ENCODE measurements at places on chromosomes 11 and 22. TPM values are rescaled to one million over a fixed set of nuclear protein-coding genes. Genes with fewer than 3 reads are reported as not detected.
A peak's percentile ranks its signal among the peaks of the same experiment; 100 is the strongest.

DNA sequence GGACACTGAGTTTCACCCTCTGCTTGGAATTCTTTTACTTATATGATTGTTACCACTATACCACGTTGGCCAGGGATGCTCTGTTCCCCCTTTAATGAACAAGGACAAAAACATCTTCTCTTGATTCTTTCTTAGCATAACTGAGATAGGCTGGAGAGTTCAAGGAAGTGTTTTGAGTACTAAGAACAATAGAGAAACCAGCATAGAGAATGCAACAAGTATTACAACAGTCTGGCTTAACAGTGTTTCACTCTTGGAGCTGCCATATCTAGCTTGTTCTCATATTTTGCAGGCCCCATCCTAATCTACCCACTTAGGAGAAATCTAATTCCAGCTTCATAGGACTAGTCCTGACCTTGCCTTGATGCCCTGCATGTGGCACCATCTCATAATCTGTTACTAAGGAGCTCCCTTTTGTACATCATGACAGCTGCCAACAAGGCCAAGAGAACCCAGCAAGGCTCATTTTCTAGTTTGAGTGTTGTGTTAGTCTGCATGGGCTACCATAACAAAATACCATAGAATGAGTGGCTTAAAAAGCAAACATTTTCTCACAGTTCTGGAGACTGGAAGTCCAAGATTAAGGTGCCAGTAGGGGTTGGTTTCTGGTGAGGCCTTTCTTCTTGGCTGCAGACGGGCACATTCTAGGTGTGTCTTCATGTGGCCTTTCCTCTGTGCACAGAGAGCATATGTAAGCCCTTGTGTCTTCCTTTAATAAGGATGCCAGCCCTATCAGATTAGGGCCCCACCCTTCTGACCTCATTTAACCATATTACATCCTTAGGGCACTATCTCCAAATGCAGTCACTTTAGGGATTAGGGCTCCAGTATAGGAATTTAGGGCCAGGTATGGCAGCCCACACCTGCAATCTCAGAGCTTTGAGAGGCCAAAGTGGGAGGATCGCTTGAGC lies 37.8 kb downstream of the PACS1 start:
- DNase-seq = no peak

The FAM180B gene
- polyA plus RNA-seq = not detected

The TMEM191C gene
- polyA plus RNA-seq = 3.0 TPM

- no peak for DNase-seq
These were observed 5.0 kb downstream of the PRDM11 start for GRCh38 chr11:45151362-45151982.

The KCNJ5 gene
- polyA plus RNA-seq = 0.10 TPM

GRCh38 chr22:46107089-46107664 lies 43.1 kb upstream of the PPARA start:
- DNase-seq = peak; percentile 58

GRCh38 chr11:47469361-47470179 lies 20.6 kb upstream of the RAPSN start:
- no peak for DNase-seq

The PLCB3 gene
- polyA plus RNA-seq = 191 TPM

- no peak for DNase-seq
These were observed 11.9 kb downstream of the TMEM41B start for GRCh38 chr11:9302448-9302847.

The HTR3B gene
- not detected for polyA plus RNA-seq

DNA sequence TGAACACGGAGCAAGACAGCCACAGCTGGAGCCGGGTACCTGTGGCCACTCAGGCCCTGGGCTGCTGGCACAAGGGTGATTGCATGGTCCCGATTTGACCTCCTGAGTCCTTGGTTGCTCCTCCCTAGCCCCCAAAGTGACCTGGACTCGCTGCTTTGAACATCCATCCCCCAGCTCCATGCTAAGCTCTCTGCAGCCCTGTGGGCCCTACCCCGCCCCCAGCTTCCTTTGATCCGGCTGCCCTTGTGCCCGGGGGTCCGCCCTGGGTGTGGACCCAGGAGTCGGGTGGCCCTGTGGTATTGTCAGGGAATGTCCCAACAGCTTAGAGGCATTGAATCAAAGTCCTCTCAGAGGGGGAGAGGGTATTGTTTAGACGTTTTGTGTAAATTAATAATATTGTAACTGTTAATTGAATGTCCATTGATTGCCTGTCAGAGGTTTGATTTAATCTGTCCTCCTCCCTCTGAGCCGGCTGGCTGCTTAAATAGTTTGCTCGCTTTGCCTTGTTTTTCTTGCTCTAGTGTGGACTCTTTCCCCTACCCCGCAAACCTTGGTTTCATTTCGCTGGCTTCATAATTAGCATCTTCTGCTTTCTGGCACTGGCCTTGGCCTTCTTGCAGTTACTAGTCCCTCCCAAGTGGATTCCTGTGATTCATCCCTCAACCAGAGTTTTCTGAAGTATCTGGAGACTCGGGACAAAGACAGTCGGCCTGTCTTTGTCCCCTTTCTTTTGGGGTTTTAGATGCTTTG lies 20.7 kb downstream of the GRIK4 start:
- peak; percentile 19 for DNase-seq

GRCh38 chr11:33025339-33025722 lies 9.7 kb downstream of the DEPDC7 start:
- DNase-seq = no peak

GRCh38 chr11:120839846-120840402 lies 184.0 kb upstream of the TBCEL start:
- no peak for DNase-seq

DNA sequence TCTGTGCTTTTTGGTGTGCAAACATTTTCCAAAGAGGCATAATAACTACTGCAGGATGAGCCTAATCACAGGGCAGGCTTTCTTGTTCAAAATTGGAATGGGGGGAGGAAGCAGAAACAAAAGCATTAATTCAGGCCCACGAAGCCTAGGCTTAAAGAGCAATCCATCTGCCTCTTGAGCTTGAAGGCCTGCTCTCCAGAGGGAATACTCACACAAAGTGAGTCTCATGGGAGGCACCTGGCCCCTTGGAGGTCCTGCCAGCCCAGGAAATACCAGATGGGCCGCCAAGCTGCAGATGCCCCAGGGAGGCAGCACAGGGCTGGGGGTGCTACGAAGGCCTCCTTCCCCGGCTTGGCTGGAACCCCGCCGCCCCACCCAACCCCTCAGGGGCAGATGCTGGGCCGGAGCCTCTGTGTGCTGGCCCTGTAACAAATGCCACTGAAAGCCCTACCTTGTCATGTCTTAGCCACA lies 39.3 kb upstream of the COMT start:
- DNase-seq = no peak

DNA sequence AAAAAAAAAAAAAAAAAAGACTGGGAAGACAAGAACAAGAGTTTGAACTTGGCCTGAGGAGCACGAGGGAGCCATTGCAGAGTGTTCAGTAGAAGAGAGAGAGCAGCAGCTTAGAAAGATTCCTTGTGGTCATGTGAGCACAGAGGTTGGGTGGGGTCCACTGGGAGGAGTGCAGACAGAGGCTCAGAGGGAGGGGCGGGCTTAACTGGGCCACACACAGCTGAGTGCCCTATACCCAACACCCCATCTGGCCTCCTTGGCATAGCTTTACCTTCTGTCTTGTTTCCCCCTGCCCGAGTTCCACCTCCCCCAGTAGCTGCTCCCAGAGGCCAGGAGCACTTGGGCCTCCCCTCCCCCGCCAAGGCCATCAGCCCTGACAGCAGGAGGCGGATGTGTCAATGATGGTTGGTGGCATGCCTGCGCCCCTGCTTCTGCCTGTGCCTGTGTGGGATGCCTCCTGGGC lies 12.1 kb downstream of the C11orf86 start:
- DNase-seq = no peak

DNA sequence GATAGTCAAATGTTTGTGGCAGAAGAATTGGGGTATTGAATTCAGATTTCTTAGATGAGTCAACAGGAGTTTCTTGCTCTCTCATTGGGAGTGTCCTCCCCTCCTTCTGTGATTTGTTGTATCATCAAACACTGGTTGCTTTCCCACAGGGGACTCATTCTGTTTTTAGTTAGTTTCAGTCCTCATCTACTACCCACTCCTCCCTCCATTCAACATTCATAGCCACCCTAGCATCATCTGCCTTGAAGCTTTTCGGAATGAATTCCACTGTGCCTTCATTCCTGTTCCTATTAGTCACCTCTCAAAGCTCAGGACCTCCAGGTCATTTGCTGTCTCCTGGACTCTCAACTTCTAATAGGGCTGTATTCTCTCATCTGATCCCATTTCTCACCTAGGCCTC lies 31.5 kb upstream of the RAB38 start:
- no peak for DNase-seq

The ST3GAL4 gene
- polyA plus RNA-seq = 5.8 TPM

The LGR4 gene
- 5.9 TPM for polyA plus RNA-seq

- DNase-seq = no peak
These were observed 68.6 kb downstream of the KCNQ1 start for GRCh38 chr11:2513441-2513840.

DNA sequence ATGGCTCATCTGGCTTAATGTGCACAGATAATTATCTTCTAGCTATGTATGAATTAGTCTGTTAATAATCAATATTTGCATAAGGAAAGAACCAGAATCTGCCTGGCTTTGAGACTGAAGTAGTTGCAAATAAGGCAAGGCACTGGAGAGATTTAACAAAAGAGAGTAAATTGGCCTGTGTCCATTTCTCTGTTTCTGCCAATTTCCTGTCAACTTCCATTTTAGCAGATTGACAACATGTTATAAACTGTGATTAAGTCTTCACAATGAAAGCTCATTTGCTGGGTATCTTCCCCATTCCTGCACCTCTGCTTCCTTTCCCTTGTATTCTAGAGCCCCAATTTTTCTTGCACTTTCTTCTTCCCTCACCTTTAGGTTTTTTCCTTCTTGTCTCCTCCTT lies 5.3 kb upstream of the TMEM123 start:
- no peak for DNase-seq

DNA sequence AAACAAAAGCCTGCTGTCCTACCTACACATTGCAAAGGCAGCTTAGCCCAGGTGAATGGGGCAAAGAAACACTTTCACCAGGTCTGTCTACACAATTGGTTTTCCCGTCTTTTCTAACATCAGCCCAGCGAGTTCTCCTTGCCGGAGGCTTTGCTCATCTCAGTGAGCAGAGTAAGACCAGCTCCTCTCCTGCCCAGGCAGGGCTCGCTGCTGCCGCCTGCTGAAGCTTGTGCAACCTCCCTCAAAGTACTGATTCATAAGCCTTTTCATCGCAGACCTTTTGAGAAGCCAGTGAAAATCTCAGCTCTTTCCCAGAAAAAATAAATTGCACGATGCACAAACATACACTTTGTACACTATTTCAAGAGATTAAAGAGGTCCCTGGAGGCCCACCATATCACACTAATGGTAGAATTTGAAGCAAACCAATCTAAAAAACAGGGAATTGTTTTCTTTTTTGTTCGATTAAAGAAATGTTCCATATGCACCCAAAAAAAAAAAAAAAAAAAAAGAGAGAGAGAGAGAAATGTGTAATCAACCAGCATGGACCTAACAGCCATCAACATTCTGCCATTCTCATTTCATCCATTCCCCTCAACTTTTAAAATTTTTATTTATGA lies 328.1 kb upstream of the MPPED2 start:
- no peak for DNase-seq

The C22orf23 gene
- not detected for polyA plus RNA-seq

GRCh38 chr22:28857288-28857687 lies 26.1 kb upstream of the ZNRF3 start:
- no peak for DNase-seq

The MYEOV gene
- 3.6 TPM for polyA plus RNA-seq

- DNase-seq = no peak
These were observed 13.2 kb downstream of the LMO1 start for GRCh38 chr11:8250434-8250833.

The BRSK2 gene
- 0.27 TPM for polyA plus RNA-seq

The VPREB1 gene
- polyA plus RNA-seq = 0.32 TPM

DNA sequence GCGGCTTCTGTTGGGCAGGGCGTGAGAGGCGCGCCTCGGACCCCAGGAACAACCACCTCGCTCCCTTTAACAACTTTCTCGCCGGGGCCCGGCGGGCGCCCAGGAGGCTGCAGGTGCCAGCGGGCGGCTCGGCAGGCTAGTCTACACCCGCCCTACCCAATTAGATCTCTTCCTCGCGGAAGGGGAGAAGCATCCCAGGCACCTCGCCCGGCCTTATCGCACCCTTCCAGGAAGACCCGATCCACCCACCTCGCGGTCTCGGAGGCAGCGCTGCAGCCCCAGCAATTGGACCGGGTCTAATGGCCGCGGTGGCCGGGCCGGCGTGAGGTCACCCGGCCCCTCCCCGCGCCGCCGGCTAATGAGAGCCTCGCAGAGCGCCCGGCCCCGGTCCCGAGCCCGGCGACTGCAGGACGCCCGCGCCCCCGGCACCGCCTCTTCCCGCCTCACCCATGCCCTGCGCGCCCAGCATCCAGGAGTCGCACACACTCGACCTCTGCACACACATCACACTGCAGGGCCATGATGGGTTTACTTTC lies at the start of gene PLAAT3:
PLAAT3 (minus strand) TSS at position 298 of the 536 bp plus-strand sequence. CDS start 419 bp downstream, outside the sequence.
- peak; percentile 54 for DNase-seq

DNA sequence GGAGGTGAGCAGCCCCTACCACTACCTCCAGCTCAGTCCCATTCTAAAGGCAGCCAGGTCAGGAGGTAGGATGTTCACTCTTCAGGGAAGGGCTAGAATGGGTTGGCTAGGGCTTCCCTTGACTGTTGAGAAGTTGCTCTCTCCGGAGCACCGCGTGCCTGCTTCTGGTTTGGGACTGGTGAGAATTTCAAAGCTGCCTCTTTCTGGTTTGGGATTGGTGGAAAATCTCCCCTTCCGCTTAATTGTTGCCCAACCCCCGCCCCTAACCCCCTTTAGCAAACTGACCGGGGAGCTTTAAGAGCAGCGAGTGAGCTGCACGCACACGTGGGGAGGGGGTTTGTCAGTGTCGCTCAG lies 686 bp downstream of the USP2 start:
- no peak for DNase-seq

The C11orf65 gene
- polyA plus RNA-seq = 0.84 TPM

- peak; percentile 73 for DNase-seq
These were observed 8.0 kb upstream of the SLC25A17 start for GRCh38 chr22:40826984-40827741.

The APOL4 gene
- polyA plus RNA-seq = 6.6 TPM

GRCh38 chr11:96130061-96130620 lies 206.2 kb upstream of the MTMR2 start:
- no peak for DNase-seq

GRCh38 chr22:38312261-38312800 lies 4.9 kb downstream of the CSNK1E start:
- DNase-seq = no peak

The POLA2 gene
- polyA plus RNA-seq = 5.4 TPM

GRCh38 chr11:110077346-110077745 lies 15.8 kb upstream of the ZC3H12C start:
- peak; percentile 67 for DNase-seq

GRCh38 chr11:72240461-72241290 lies 3.3 kb downstream of the PHOX2A start:
- DNase-seq = peak; percentile 8

GRCh38 chr11:15737320-15737719 lies 619.0 kb downstream of the SOX6 start:
- no peak for DNase-seq

DNA sequence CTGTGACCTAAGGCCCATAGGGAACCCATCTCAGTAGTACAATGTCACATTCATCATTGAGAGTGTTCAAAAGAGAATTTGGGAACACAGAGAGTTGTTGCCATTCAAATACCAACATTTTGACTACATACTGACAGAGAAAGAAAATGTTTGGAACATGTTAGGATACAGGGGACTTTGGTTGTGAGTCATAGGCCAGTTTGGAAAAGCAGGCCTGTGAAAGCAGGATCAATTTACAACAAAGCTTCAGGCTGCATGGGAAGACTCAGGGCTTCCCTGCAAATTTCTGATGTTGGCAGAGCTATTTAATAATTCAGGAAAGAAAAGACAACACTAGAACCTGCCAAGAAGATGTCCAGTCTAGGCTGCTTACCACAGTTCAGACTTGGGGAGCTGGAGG lies 374 bp downstream of the NLRP10 start:
- no peak for DNase-seq

GRCh38 chr22:39997939-39998726 lies 3.4 kb downstream of the FAM83F start:
- DNase-seq = peak; percentile 73
